ENCODE measurements at places on chromosomes 7 and 10.

GRCh38 chr7:100745184-100745583 is 11.8 kb downstream of the ZAN start:
- no peak for DNase-seq

- no peak for DNase-seq
Observed at GRCh38 chr10:49736564-49737113, 25.5 kb downstream of the OGDHL start.

DNA sequence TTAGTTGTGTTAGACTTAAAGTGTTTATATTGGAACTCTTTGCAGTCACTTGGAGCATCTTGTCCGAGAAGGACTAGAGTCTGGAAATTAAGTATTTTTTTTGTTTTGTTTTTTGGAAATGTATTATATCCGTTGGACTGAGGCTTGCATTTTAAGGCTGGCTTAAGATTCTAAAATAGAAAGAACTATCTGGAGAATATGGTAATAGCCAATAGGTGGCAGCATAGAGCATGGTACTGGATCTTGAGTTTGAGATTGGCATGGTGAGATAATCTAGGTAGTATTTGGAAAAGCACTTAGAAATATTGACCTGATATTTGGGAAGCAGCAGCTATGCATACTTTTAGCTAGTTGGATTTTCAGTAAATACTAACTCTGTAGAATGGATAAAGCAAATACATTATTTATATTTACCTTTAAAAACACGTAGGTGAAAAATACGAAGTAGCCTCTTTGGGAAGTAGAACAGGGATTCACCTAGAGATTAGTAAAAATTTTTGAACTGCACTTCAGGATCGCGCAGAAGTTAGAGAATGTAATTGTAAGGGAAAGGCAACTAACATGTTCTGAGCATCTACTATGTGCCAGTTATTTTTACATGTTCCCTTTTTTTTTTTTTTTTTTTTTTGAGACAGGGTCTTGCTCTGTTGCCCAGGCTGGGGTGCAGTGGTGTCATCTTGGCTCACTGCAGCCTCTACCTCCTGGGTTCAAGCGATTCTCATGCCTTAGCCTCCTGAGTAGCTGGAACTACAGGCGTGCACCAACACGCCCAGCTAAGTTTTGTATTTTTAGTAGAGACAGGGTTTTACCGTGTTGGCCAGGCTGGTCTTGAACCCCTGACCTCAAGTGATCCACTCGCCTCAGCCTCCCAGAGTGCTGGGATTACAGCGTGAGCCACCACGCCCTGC is 78.6 kb downstream of the LCOR start:
- peak; percentile 2 for DNase-seq

DNA sequence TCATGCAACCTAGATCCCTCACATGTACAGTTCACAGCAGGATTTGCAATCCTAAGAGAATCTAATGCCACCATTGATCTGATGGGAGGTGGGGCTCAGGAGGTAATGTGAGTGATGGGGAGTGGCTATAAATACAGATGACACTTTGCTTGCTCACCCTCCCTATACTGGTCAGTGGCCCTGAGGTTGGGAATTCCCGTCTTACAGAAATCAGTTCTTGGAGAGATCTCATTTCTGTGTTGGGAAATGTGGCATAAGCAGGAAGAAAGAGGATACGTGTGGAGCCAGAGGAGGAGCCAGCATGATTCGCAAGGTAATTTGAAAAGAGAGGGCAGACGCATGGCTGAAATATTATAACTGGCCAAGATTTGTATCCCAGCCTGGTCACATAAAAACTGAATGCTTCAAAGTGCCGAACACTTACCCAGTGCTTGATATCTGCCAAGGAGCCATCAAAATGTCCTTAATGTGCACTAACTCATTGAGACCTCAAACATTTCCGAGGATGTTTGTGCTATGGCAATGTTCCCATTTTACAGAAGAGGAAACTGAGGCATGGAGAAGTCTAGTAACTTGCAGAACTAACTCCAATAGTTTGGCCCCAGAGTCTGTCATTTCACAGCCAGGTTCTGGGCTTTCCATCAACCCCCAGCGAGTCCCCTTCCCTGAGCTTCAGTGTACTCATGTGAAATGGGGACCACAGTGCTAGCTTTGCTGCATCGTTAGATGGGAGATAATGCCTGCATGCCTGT is 5.5 kb upstream of the IKZF1 start:
- DNase-seq = no peak

DNA sequence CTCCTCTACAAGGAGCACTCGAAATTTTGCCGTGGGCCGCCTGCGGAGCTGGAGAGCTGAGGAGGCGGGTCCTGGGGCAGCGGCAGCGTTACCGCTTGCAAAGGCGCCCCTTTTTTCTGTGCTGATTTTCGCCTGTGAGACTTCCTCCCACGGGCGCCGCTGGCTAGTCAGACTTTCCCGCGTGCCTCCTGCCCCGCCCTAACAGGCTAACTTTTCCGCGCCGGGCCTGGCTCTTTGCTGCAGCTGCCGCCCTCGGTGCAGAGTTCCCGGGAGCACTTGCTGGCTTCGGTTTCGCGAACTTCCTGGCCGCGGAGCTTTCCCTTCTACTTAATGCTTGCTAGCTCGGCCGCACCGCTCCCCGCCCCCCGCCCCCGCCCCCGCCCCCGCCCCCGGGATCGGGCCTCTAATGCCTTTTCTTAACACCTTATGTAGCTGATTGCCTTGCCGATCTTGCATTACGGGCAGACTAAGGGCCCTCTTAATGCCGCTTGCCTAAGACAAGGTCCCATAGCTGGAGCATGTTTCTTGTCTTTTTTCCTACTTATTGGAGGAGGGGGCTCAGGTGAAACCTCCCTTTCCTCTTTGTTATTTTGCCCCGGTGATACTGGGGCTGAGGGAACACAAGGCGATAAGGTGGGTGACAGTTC is 37.9 kb upstream of the RASGEF1A start:
- DNase-seq = no peak

DNA sequence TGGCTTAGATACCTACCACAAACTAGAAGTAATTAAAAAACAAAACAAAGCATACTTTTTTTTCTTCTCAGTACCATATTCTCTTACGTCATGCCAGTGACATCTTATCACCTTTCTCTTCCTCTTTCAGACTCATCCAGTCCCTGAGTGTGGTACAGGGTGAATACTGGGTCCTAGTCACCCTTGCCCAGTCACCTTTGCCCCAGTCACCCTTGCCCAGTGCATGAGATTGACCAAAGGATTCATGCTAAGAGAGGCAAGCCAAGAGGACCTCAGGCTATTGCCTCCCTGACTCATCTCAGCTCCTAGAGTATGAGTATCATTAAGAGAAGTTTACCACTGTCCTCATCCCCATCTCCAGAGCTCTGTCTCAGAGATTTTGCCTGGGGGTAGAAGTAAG is 10.0 kb upstream of the TSPAN12 start:
- no peak for DNase-seq

DNA sequence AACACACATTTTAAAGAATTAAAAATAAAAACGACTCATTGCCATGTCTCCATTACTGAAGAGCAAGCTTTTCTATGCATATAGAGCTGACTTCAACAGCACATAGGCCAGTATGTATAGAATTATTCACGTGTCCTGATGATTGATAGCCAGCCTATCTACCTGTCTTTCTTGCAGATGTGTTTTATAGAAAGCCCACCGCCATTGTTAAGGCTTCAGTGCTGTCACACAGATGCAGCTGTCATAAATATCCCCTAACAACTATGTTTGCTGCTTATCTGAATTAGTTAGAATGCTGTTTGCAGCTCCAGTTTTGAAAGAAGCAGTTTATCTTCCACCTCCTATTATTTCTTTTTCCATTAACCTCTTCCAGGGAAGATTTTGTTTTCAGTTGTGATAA is 235.9 kb downstream of the SLC25A13 start:
- no peak for DNase-seq

- DNase-seq = no peak
Observed at GRCh38 chr10:100468322-100468721, 5.5 kb downstream of the WNT8B start.
